Neural crest cell (in vitro differentiated cells): ENCODE measurements at places on chromosomes 3 and 15. TPM values are rescaled to one million over a fixed set of nuclear protein-coding genes. Genes with fewer than 3 reads are reported as not detected.

- H3K27ac ChIP-seq: no peak overlapping the region
- H3K4me3 ChIP-seq: no peak overlapping the region
- H3K4me1 ChIP-seq: no peaks in the 10 kb centered on the region
Measured at GRCh38 chr3:64251019-64251418, 25.8 kb upstream of the PRICKLE2 start.

GRCh38 chr15:89423981-89424380 lies 72.4 kb downstream of the RHCG start:
- no peak overlapping the region for H3K4me3 ChIP-seq
- H3K4me1 ChIP-seq: peaks cover 8% of the 10 kb centered on the region
- no peak for DNase-seq
- no peak overlapping the region for H3K27ac ChIP-seq
- H3K36me3 ChIP-seq: no peaks in the 10 kb centered on the region

- no peak overlapping the region for H3K4me3 ChIP-seq
- H3K36me3 ChIP-seq: no peaks in the 10 kb centered on the region
- no peaks in the 10 kb centered on the region for H3K27me3 ChIP-seq
Measured at GRCh38 chr3:177569193-177569592, 371.9 kb upstream of the TBL1XR1 start.

DLL4 gene
- total RNA-seq: 1.7 and 2.0 TPM in 2 replicates

- H3K27ac ChIP-seq: no peak overlapping the region
- peaks cover 4% of the 10 kb centered on the region for H3K4me1 ChIP-seq
- peaks cover 24% of the 10 kb centered on the region for H3K27me3 ChIP-seq
- no peaks in the 10 kb centered on the region for H3K36me3 ChIP-seq
Measured at GRCh38 chr3:97815149-97815917, 6.5 kb upstream of the CRYBG3 start.

DNA sequence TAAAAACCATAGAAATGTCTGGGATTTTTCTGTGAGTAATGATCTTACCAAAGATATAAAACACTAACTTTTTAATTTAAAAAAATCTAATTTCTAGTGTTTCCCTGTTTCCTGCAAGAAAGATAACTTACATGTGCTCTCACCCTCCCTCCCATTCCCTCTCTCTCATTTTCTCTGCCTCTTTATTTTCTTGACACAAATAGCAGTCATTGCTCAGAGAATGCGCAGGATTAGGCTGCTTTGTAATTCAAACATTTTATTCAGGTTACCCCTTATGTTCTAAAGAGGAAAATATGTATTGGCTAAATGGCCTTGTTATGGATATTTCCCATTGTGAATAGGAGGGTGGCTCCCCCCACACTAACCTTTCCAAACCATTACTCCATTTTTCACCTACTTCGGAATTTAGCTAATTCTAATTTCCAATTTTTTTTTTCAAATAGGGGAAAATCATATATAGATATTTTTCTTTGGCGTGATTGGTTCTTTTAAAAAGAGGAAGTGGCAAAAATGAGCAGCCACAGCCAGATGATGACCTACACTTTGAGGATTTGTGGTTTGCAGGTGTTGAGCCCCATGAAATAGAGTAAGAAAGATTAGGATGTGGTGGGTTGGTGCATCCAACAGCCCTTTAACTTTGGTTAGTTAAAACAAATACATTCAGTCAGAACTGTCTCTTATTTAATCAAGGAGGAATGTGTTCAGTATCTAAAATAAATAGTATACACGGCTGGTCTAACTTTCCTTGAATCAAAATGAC lies 554.4 kb downstream of the IGSF11 start:
- H3K27ac ChIP-seq: no peak overlapping the region
- DNase-seq: no peak
- no peaks in the 10 kb centered on the region for H3K36me3 ChIP-seq
- H3K4me1 ChIP-seq: no peaks in the 10 kb centered on the region
- no peaks in the 10 kb centered on the region for H3K27me3 ChIP-seq

TNFAIP8L3 gene
- total RNA-seq: 0.20 TPM in 1 of 2 replicates, not detected in the other

- H3K4me1 ChIP-seq: peaks cover 2% of the 10 kb centered on the region
- H3K4me3 ChIP-seq: no peak overlapping the region
- no peaks in the 10 kb centered on the region for H3K36me3 ChIP-seq
- DNase-seq: no peak
Measured at GRCh38 chr3:52162250-52162872, 8.1 kb upstream of the POC1A start.

CNTN4 gene
- total RNA-seq: 2.9 and 4.3 TPM in 2 replicates

QRICH1 gene
- total RNA-seq: 153 and 158 TPM in 2 replicates

SERPINI1 gene
- 1.0 TPM in 2 replicates for total RNA-seq

PLA2G4D gene
- total RNA-seq: not detected in 2 replicates

LACTB gene
- 7.0 and 8.5 TPM in 2 replicates for total RNA-seq

DNA sequence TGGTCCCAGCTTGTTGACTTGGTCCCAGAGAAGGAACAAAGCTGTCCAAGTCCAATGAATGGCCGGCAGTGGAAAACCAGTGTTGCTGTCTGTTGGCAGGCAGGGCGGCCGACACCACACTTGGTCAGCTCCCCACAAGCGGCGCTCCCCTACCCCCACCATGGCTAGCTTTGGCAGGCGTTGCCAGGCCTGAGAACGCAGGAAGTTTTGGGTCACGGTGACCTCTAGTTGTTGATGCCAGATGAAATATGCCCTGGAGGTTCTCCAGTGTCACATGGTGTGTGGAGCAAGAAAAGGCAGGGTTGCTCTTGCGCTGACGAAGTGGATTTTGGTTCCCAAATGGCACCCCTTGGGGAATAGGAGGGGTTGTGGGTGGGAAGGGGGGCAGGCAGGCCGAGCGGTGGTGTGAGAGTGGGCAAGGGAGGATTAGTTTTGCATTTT lies 72.7 kb upstream of the TPRG1 start:
- no peak for DNase-seq
- no peaks in the 10 kb centered on the region for H3K27me3 ChIP-seq
- peaks cover 7% of the 10 kb centered on the region for H3K4me1 ChIP-seq
- no peaks in the 10 kb centered on the region for H3K36me3 ChIP-seq
- H3K4me3 ChIP-seq: no peak overlapping the region
- H3K27ac ChIP-seq: no peak overlapping the region

DNA sequence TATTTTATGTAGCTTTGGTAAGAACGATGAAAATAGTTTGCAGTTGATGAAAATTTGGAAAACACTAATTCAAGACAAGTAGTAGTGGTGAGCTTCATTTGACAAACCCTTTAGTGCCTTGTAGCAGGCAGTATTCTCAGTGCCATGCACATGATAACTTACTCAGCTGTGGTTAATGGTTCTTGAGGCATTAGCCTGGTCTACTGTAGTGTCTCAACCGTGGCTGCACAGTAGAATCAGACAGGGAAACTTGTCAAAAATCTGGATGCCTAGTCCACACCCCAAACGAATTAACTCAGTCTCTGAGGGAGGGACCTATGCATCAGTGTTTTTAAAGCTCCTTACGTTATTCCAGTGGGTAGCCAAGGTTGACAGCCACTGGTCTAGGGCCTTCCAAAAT lies 45.4 kb downstream of the PSMD6 start:
- no peak for DNase-seq
- peaks cover 14% of the 10 kb centered on the region for H3K4me1 ChIP-seq
- H3K27ac ChIP-seq: no peak overlapping the region
- H3K27me3 ChIP-seq: no peaks in the 10 kb centered on the region
- no peaks in the 10 kb centered on the region for H3K36me3 ChIP-seq

DNA sequence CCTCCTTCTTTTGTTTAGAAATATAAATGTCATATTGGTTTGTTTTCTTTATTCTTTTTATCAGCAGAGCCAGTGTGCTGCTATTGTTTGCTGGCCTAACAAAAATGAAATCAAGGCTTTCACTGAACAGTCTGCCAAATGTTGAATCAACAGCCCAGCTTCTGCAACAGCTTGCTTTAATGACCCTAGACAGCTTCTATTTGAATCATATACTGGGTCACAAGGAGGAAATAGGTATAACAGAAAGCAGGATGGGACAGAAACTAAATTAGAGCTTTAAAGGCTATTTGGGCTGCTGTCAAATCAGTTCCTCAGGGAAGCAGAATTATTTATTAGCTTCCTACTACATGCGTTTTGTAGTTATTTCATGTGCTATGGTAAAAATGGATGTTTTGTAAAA lies 12.1 kb upstream of the DNAJC13 start:
- H3K4me1 ChIP-seq: peaks cover 3% of the 10 kb centered on the region
- no peak overlapping the region for H3K27ac ChIP-seq
- H3K4me3 ChIP-seq: no peak overlapping the region

SI gene
- not detected in 2 replicates for total RNA-seq

- DNase-seq: no peak
- no peak overlapping the region for H3K27ac ChIP-seq
- no peaks in the 10 kb centered on the region for H3K4me1 ChIP-seq
- H3K36me3 ChIP-seq: no peaks in the 10 kb centered on the region
- H3K4me3 ChIP-seq: no peak overlapping the region
- H3K27me3 ChIP-seq: no peaks in the 10 kb centered on the region
Measured at GRCh38 chr3:66017084-66017483, 21.6 kb downstream of the MAGI1 start.

- no peaks in the 10 kb centered on the region for H3K27me3 ChIP-seq
- H3K4me1 ChIP-seq: peaks cover 3% of the 10 kb centered on the region
- H3K27ac ChIP-seq: no peak overlapping the region
- H3K36me3 ChIP-seq: no peaks in the 10 kb centered on the region
Measured at GRCh38 chr3:169112153-169112892, 551.2 kb downstream of the MECOM start.

GRCh38 chr3:3708769-3709115 lies 90.5 kb upstream of the LRRN1 start:
- H3K4me3 ChIP-seq: no peak overlapping the region
- no peak for DNase-seq
- no peak overlapping the region for H3K27ac ChIP-seq
- no peaks in the 10 kb centered on the region for H3K27me3 ChIP-seq

GRCh38 chr3:48414376-48415250 lies 15.3 kb downstream of the PLXNB1 start:
- H3K4me1 ChIP-seq: no peaks in the 10 kb centered on the region
- peaks cover 2% of the 10 kb centered on the region for H3K36me3 ChIP-seq
- H3K27ac ChIP-seq: no peak overlapping the region

TRIM71 gene
- total RNA-seq: 92.4 and 95.2 TPM in 2 replicates

DNA sequence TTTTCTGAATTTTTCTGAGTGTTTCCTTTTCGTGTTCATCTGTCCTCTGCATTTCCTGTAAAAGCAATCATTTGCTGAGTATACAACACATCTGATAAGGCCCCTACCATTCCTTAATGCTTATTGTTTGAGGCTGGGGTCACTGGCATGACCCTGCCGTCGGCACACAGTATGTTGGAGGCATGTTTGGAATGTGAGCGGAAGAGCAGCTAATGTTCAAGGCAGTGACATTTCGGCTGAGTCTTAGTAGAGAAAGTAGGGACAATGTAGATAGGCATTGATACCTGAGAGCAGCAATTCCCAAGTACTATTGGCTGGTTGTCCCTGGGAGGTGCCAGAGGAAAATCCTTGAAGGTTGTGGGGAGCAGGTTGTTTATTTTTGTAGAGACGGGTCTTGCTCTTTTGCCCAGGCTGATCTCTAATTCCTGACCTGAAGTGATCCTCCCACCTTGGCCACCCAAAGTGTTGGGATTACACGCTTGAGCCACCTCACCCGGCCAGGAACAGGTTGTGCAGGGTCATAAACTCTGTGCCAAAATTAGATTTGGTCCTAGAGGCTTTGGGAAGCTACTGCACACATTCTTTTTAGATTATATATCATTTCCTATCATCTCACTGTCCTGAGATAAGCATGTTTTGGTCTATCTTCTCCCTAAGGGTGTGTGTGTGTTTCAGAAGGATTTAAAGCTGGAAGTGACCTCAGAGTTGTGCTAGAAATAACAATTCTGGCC lies 13.5 kb downstream of the PTPN23 start:
- H3K27ac ChIP-seq: peak overlapping the region; percentile 72
- no peaks in the 10 kb centered on the region for H3K27me3 ChIP-seq
- H3K36me3 ChIP-seq: no peaks in the 10 kb centered on the region

DZIP1L gene
- total RNA-seq: 26.6 and 28.1 TPM in 2 replicates

DNA sequence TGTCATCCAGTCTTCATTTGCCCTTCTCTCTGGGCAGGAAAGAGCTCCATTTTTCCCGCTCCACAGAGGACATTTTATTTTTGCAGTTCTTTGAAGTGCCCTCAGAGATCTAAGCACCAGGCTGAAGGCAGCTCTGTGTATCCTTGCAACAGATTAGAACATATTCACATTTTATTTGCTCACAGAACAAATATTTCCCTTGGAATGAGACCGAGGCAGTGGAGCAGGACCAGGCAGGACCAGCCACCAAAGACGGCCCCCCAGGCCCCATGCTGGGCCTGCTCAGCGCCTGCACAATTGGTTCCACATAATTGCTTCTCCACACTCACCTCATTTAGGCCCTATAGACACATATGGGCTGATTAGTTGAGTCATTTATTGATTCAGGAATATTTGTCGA lies 15.7 kb upstream of the ETV5 start:
- H3K4me1 ChIP-seq: peaks cover 17% of the 10 kb centered on the region
- no peak overlapping the region for H3K4me3 ChIP-seq
- no peak overlapping the region for H3K27ac ChIP-seq
- no peak for DNase-seq

DNA sequence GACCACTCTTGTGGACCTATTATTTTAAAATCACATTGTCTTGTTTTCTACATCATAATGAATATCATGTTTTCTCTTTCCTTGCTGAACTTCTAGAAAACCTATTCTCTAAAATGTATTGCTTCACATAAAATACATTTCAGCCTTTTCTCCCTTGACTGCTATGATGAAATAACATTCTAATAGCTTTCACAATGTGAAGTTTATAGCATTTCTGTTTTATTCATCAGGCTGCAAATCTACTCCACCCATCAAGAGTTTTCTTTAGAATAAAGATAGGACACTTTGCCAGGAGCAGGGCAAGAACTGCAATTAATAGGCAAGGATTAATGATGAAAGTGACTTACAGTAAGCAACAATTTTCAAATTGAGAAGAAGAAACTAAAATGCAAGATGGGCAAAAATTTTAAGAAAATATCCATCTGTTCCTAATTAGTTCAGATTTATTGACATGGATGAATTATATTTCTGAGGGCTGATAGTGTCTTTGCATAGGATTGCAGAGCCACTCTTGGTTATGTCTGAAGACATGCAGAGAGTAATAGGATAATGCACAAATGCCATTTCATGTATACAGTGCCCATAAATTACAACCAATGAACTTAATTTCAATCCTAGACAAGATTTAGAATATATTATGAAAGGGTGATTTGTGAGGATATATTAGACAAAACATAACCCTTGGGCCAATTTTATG lies 21.7 kb downstream of the LEKR1 start:
- no peak overlapping the region for H3K4me3 ChIP-seq
- H3K4me1 ChIP-seq: no peaks in the 10 kb centered on the region
- H3K36me3 ChIP-seq: no peaks in the 10 kb centered on the region
- no peaks in the 10 kb centered on the region for H3K27me3 ChIP-seq
- H3K27ac ChIP-seq: no peak overlapping the region

DNA sequence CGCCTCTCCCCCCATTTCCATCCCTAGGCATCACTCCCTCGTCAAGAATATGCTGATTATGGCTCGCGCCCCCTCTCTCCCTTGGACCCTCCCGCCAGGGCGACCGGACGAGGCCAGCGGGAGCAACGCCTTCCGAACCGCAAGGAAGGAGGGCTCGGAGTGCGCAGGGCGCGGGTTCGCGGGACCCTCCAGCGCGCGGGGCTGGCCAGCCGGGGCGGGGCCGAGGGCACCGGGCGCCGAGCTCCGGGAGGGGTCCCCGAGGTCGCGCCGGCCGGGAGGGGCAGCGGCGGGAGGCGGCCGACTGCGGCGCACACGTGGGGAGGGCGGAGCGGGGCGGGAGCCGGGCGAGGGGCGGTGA lies 483 bp downstream of the EHD4 start:
- peak overlapping the region; percentile 96 for H3K4me3 ChIP-seq
- no peaks in the 10 kb centered on the region for H3K36me3 ChIP-seq

- no peak for DNase-seq
- no peak overlapping the region for H3K4me3 ChIP-seq
- no peaks in the 10 kb centered on the region for H3K36me3 ChIP-seq
- no peak overlapping the region for H3K27ac ChIP-seq
Measured at GRCh38 chr3:182138393-182138792, 426.7 kb downstream of the SOX2 start.

- H3K4me3 ChIP-seq: peak overlapping the region; percentile 61
- H3K27ac ChIP-seq: no peak overlapping the region
- H3K27me3 ChIP-seq: no peaks in the 10 kb centered on the region
Measured at GRCh38 chr15:90270502-90271150, 5.2 kb downstream of the NGRN start.

PRTG gene
- total RNA-seq: 322 and 334 TPM in 2 replicates
